Activated naive CD4-positive, alpha-beta T cell (primary cell): ENCODE measurements at places on chromosomes 7 and 10.

DNA sequence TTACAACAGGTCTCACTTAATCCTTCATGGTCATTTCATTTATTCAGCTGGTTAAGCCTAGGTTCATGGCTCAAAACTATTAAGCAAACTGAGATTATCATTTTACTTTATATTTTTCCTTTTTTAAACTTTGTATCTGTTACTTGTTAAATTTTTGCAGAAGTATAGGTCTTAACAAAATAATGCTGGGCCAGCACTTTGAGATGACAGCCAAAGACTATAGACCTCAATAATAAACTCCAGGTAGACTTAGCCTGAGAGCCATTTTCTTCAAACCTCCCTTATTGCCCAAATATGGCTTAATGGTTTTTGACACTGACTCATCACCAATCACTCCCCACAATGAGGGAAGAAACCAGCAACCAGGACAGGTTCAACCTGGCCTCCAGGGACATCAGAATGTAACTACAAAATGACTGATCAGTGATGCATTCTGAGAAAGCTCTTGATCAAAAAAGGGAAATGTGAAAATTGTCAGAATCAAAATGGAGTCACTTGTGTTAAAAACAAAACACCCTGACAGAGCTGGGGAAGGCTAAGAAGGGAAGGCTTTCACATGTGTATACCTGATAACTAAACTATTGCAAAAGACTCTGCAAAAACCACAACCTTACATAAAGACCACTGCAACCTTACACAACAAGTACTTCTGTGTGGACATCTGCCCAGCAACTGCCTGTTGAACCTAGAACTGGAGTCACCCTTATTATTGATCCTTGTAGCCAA, 2.1 kb upstream of the CCDC126 start:
- DNase-seq: no peak

DNA sequence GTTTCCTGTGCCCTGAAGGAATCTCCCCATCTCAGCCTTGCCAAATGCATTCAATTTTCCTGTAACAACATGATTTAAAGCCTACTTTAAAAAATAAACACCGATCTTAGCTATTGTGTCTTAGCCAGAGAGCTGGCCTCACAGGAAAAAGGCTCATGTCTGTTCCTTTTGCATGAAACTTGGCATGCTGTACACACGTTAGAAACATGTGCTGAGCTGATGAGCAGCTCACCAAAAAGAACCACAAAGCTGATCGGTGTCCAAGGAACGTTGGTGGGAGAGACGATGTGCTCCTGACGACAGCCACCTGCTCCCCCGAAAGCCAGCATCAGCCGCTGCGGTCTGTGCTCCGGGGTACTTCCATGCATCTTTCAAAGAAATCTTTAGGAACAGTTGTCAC, 135.9 kb downstream of the ADARB2 start:
- DNase-seq: no peak

DNA sequence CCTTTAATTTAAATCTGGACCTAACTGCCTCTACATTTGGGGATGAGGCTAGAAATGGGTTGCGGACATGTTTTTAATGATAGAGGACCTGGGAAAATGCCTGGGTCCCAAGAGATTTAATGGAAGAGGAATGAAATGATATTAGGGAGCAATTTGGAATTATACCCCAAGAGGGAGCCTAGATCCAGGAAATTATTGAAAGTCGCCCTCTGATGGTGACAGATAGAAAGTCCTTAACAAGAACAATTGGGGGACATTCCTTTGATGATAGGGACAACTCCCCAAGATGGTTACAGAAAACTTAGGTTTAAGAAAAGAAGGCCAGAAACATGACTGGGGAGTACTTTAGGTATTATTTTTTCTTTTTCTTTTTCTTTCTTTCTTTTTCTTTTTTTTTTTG, 9.5 kb upstream of the TSGA13 start:
- DNase-seq: no peak

DNA sequence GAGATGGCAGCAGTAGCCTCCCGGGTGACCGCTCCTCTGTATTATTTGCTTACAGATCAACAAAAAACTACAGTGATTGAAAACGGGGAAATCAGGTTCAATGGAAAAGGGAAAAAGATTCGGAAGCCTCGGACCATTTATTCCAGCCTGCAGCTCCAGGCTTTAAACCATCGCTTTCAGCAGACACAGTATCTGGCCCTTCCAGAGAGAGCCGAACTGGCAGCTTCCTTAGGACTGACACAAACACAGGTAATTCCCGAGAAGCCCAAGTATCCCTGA, 2.2 kb downstream of the DLX6 start:
- no peak for DNase-seq

DNA sequence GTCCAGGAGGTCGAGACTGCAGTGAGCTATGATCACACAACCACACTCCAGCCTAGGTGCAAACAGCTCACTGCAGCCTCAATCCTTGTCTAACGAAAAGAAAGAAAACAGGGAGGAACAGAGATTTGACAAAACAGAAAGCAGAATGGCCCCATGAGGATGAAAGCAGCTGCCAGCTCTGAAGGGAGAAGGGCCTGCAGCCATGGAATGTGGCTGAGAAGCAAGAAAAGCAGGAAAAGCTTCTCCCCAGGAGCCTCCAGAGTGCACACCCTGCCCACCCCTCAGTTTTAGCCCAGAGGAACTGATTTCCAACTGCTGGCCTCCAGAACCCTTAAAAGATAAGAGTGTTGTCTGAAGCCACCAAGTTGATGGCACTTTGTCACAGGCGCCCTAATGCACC, 13.0 kb downstream of the ESYT2 start:
- DNase-seq: no peak

GRCh38 chr7:128989961-128990360, 52.2 kb downstream of the IRF5 start:
- DNase-seq: no peak

GRCh38 chr7:81715984-81716588, 53.8 kb downstream of the HGF start:
- no peak for DNase-seq

GRCh38 chr7:30650421-30650808, 31.8 kb downstream of the CRHR2 start:
- DNase-seq: no peak

DNA sequence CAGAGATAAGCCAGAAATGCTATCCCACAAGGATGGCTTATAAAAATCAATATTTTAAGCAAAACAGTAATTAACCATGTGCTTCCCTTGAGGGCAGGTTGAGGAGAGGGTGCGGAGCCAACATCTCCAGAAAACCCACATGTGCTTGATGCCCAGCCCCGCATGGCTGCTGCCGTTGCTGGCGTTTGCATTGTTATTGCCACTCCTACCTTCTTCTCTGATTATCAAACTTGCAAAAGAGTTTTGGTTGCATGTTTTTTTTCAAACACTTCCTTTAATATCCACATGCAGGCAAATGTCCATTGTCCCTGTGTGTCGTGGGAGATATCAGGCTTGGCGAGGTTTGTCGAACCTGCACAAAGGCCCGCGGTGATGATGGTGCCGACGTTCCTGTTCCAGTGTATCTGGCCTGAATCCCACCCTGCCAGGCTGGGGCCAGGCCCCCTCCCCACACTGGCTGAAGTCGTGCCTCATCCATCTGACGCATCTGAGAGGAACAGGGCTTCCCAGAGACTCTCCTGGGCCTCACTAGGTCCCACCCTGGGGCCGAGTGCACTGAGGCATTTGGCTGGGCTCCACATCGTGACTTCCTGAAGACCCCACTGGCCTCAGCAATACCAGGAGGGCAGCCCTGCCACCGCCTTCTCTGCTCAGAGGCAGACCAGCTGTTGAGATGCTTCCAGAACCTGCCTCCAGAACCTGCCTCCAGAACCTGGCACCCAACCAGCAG, 40.9 kb downstream of the TCERG1L start:
- no peak for DNase-seq

DNA sequence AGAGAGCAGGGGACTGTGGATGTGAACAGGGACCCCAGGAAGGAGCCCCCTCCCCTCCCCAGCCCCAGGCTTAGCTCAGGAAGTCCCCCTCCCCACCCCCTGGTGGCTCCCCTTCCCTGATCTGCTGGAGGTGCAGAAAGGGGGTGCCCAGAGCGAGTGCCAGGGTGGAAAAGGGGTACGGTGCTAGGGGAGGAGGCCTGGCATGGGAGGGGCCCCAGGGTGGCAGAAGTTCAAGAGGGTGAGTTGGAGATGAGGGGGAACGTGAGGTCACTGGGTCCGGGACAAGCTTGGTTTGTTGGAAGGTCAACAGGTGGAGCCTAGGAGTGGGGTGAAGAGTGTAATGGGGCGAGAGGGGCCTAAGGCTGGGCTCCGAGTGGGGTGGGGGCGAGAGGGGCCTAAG, 21.5 kb upstream of the TBL2 start:
- DNase-seq: no peak

GRCh38 chr10:101660256-101660655, 34.7 kb downstream of the FBXW4 start:
- no peak for DNase-seq

DNA sequence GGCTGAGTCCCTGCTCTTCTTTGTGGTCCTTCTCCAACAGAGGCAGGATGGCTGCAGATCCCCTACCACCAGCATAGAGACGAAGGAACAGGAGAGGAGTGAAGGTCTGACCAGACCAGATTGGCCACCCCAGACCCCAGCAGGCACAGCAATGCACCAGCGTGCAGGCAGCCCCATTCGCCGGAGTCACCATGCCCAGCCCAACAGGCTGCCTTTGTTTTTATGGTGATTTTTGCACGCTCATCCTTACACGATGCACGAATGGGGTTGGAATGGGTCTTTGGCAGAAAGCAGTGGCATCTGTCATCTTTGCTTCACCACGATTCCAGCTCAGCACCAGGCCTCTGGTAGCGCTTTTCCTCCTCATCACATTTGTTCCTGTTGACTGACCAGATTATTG, 427.6 kb downstream of the INHBA start:
- DNase-seq: no peak

DNA sequence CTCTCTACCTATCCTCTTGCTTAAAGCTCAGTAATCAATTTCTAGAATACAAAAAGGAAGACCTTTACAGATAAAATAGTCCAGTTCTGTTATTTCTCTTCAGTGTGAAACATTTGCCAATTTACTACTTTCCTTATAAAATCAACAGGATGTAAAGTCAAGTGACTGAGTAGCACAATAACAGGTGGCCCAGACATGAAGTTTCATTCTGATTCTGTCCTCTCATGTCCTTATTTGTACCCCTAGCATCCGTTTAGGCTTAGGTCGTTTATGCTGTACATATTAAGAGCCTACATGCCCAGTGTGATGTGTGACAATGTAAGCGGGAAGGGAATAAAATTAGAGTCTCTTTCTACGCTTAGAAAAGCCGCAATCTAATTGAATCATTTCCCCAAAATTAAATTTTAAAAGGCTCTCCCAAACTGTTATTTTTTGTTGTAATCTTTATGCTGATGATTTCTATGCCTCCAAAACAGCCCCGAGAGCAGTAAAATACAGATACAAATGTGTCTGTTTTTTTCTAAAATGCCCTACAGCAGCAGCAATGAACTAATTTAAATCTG, 29.1 kb downstream of the EPC1 start:
- DNase-seq: no peak

DNA sequence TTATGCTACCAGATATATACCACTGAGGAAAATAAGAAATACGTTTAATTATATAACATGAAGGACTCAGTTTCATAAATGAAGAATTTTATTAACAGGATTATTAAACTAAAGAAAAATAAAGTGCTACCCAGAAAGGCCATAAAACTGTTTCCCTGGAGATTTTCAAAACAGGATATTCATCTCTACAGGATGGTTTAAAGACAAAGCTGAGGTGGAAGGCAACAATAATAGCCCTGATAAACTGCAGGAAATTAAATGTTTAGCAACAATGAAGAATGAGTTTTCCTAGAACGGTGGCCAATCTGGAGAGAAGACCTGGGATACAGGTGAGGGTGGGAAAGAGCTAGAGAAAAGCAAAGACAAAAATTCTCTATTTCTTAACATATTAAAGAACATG, 11.9 kb downstream of the RHEB start:
- DNase-seq: no peak
